ENCODE measurements at places on chromosomes 1 and 21. TPM values are rescaled to one million over a fixed set of nuclear protein-coding genes. Genes with fewer than 3 reads are reported as not detected.

DNA sequence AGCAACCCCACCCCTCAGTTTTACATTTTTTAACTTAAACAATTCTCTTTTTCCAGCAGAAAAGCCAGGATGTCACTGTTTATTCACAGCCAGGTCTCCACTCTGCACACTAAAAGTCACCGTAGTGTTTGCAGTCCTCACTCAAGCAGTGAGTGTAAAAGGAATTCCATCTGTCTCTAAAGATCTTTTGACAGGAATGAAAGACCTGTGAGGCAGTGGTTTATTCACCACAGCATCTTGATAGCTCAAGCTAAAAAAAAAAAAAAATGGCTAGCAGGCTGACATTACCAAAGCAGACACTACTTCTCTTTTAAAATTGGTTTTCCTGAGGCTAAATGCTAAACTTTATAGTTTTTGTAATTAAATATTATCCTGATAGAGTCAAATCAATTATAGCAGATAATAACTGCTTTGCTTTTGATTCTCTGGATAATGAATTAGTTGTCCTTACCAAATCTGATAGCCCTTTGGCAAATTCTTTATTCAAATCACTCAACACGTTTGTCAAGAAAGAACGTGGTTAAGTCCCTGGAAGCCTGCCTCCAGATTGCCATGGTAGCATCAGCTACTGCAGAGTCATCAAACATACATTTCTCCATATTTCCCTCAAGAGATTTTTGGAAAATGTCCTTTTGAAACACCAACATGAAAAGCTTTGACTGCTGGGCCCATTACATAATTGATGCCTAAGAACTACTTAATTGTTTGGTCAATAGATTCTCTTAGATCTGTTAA lies 22.2 kb upstream of the SLC5A9 start:
- peaks cover 3% of the 10 kb centered on the region for H3K27me3 ChIP-seq
- H3K4me1 ChIP-seq = no peaks in the 10 kb centered on the region
- no peaks in the 10 kb centered on the region for H3K36me3 ChIP-seq
- no peak overlapping the region for H3K4me3 ChIP-seq
- H3K27ac ChIP-seq = no peak overlapping the region

- no peaks in the 10 kb centered on the region for H3K4me1 ChIP-seq
- H3K27ac ChIP-seq = no peak overlapping the region
- no peaks in the 10 kb centered on the region for H3K36me3 ChIP-seq
- H3K4me3 ChIP-seq = no peak overlapping the region
- no peaks in the 10 kb centered on the region for H3K27me3 ChIP-seq
Measured at GRCh38 chr1:236425031-236425663, 31.1 kb downstream of the EDARADD start.

RNU1-1 gene
- total RNA-seq = under 0.01 TPM

OR6K3 gene
- not detected for total RNA-seq

IL22RA1 gene
- not detected for total RNA-seq

ZMYND12 gene
- not detected for total RNA-seq

CYYR1 gene
- total RNA-seq = 48.5 TPM

ATAD3C gene
- total RNA-seq = 0.20 TPM

MMP23B gene
- total RNA-seq = 2.7 TPM

DNA sequence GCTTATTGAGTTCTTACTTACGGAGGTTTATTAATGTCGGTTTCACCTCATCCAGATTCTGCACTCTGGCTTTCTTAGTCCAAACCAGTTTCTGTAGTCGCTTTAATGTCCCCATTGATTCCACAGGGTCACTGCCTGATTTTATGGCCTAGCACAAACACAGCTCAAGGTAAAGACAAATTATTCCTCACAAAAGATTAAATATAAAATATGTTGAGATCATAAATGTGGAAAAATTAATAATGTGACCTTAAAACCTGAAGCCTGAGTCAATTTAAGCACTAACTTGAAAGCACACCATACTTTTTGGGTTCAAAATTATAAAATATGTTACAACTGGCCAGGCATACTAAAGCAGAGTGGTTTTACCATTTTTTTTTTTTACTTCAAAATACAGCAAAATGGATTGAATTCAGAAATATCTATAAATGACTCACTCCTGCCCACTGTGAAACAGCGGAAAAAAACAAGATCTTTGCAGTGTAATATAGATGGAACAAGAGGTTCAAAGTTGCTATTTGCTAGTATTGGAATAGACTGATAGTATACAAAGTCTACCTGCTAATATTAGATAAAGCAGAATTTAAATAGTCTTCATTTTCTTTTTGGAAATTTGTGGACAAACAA lies 37.6 kb upstream of the SAMSN1 start:
- DNase-seq = no peak
- no peaks in the 10 kb centered on the region for H3K27me3 ChIP-seq
- no peaks in the 10 kb centered on the region for H3K36me3 ChIP-seq
- no peaks in the 10 kb centered on the region for H3K4me1 ChIP-seq

CFAP74 gene
- not detected for total RNA-seq

DNA sequence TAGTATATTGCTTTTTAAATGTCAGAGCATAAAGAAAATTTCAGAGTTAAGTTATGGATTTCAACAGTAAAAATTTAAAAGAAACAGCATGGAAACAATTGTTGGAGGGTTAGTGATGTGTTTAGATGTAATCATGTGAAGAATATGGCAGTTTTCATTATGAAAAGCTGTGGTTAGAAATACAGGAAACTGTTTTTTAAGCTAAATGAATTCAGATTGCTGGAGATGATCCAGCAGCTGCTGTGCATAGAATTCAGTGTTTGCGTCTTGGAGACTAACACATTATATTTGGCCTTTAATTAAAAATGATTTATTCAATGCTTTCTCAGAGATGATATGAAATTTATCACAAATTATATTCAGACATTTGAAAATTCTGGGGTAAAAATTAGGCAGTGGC lies 273.6 kb upstream of the LRRC7 start:
- no peak overlapping the region for H3K27ac ChIP-seq
- no peak for DNase-seq
- no peaks in the 10 kb centered on the region for H3K36me3 ChIP-seq
- no peak overlapping the region for H3K4me3 ChIP-seq

GRCh38 chr1:160885042-160885441 lies at the start of gene ITLN1:
Gene ITLN1 (minus strand): TSS chr1:160885180. CDS start chr1:160884877, 303 bp downstream.
- H3K4me3 ChIP-seq = no peak within 1 kb of the TSS
- no peaks in the 10 kb centered on the region for H3K27me3 ChIP-seq

MEGF6 gene
- 0.08 TPM for total RNA-seq

DNA sequence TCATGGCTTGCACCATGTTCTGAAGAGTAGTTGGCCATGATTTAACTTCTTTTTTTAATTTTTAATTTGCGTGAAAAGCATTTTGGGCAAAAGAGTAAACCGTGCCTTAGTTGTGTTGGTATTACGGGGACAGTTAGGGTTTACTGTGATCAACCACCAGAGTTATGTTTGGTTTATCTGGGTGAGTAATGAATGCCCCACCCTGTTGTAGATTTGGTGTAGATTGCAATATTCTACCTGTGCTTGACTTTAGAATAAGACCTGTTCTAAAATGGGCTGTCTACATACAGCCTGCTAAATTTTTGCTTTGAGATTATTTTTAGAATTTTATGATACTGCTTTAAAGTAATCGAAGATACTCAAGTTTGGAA lies 1.4 kb downstream of the USP25 start:
- DNase-seq = peak; percentile 33
- no peaks in the 10 kb centered on the region for H3K27me3 ChIP-seq
- no peaks in the 10 kb centered on the region for H3K36me3 ChIP-seq

GRCh38 chr1:27622828-27623227 lies 12.2 kb downstream of the FGR start:
- H3K4me1 ChIP-seq = no peaks in the 10 kb centered on the region
- H3K4me3 ChIP-seq = no peak overlapping the region
- H3K27ac ChIP-seq = no peak overlapping the region
- DNase-seq = no peak

C1QTNF12 gene
- total RNA-seq = not detected

GRCh38 chr1:96414598-96414997 lies 307.0 kb upstream of the PTBP2 start:
- no peak for DNase-seq
- H3K4me1 ChIP-seq = no peaks in the 10 kb centered on the region
- H3K27me3 ChIP-seq = no peaks in the 10 kb centered on the region
- no peak overlapping the region for H3K4me3 ChIP-seq
- H3K27ac ChIP-seq = no peak overlapping the region

DNA sequence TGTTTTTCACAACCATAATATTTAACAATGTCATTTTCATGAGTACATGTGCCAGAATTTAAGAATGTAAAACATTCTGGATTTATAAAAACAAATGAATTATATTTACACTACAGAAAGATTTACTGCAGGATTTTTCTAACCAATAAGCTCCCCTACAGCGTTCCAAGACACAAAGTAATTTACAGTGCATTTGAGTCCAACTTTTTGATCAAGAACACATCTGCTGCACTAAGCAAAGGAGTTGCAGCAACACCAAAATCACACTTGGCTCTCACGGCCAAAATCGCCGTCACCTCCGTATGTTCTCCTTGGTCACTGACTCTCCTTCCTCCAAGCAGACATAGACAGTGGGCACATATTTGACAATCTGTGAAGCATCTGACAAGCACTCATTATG lies 7.7 kb downstream of the VPS26C start:
- DNase-seq = no peak
- no peak overlapping the region for H3K4me3 ChIP-seq
- no peaks in the 10 kb centered on the region for H3K27me3 ChIP-seq
- no peak overlapping the region for H3K27ac ChIP-seq

GRCh38 chr1:24905355-24905978 lies 24.6 kb downstream of the RUNX3 start:
- H3K27me3 ChIP-seq = peaks cover 19% of the 10 kb centered on the region
- peaks cover 2% of the 10 kb centered on the region for H3K4me1 ChIP-seq
- no peaks in the 10 kb centered on the region for H3K36me3 ChIP-seq
- DNase-seq = no peak

DNA sequence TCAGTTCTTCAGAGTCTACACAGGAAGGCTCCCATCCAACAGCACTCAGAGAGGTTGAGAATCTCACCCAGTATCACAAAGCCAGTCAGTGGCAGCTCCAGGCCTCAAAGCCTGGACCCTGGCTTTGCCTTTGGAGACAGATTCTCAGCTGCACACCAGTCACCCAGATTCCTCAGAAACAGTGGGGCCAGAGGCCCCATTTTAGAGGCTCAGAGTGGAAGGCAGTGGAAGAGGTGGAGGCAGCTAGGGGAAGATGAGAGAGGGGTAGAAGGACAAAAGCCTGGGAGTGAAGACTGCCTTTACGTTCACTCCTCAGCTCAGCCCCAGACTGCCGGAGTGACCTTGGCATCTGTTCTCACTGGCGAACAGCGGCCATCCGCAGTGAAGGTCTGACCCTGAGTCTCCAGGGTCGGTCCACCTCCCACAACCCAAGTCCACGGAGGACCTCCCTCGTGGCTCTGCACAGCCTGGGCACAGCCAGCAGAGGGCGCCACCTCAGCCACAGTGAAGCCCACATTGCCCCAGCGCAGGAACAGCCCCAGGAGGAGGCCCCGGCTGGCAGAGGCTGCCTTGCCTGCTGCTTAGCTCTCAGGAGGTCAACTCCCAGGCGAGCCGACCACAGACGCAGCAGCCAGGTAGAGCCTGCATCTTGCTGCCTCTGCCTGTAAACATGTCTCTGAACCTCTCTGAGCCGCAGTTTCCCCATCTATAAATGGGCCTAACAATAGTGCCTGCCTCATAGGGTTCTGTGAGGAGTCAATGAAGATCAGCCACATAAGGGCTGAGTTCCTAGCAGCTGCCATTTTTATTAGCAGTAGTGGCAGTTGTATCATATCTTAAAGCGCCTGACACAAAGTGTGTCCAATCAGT lies 5.9 kb upstream of the FNDC5 start:
- H3K36me3 ChIP-seq = no peaks in the 10 kb centered on the region
- H3K4me3 ChIP-seq = no peak overlapping the region
- DNase-seq = peak; percentile 68
- peaks cover 14% of the 10 kb centered on the region for H3K4me1 ChIP-seq
- no peaks in the 10 kb centered on the region for H3K27me3 ChIP-seq

DNA sequence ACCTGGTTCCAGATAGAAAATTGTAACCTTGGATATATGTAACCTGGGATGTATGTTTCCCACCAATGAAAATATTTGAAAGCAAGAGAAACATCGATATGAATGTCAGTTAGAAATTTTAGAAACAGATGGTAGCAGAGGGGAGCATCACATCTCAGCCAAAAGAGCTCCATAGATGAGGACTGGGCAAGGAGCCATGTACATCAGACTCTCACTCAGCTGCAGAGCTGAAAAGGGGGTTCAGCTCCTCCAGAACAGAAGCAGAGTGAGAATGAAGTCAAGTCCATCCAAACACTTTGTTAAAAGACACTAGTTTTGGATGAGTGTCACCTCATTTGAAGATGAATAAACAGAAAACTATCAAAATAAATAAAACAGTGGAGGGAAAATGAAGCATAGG lies 202.4 kb downstream of the HMCN1 start:
- DNase-seq = no peak
- H3K4me1 ChIP-seq = peaks cover 22% of the 10 kb centered on the region
- no peaks in the 10 kb centered on the region for H3K27me3 ChIP-seq
- H3K36me3 ChIP-seq = no peaks in the 10 kb centered on the region

DNA sequence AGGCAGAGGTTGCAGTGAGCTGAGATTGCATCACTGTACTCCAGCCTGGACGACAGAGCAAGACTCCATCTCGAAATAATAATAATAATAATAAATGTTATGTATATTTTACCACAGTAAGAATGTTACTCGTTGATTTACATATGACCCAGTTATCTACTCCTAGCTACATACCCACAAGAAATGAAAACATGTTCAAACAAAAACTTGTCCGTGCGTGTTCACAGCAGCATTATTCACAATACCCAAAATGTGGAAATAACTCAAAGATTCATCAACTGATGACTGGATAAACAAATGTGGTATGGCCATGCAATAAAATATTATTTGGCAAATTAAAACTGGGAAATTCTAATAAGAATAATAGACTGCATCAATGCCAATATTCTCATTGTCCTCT lies 31.7 kb upstream of the ENSA start:
- no peak for DNase-seq
- H3K4me3 ChIP-seq = no peak overlapping the region
- peaks cover 10% of the 10 kb centered on the region for H3K36me3 ChIP-seq
- no peak overlapping the region for H3K27ac ChIP-seq
- no peaks in the 10 kb centered on the region for H3K4me1 ChIP-seq
- no peaks in the 10 kb centered on the region for H3K27me3 ChIP-seq

DNA sequence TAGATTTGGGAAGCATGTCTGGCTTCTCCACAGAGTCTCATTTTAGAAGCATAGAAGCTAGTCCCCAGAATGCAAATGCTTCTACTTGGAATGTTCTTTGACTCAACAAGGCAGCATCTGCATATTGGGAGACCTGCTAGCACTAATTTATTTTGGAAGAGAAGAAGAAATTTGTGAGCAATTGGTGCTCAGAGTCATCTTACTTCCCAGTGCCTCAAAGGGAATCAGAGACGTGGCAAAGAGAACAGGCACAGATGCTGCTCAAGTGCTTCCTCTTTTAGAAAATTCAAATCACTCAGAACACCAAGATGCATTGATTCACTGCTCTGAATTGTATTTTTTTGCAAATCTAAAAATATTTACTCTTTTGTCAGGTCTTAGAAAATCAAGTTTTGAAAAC lies 255.7 kb downstream of the BRINP2 start:
- DNase-seq = no peak
- H3K4me3 ChIP-seq = no peak overlapping the region
- H3K27me3 ChIP-seq = no peaks in the 10 kb centered on the region
- H3K27ac ChIP-seq = no peak overlapping the region
- H3K36me3 ChIP-seq = no peaks in the 10 kb centered on the region
- no peaks in the 10 kb centered on the region for H3K4me1 ChIP-seq

APCS gene
- total RNA-seq = not detected

LCK gene
- not detected for total RNA-seq

Measured in SJCRH30 (cell line).